ENCODE measurements at places on chromosomes 11 and 22.
A peak's percentile ranks its signal among the peaks of the same experiment; 100 is the strongest.

DNA sequence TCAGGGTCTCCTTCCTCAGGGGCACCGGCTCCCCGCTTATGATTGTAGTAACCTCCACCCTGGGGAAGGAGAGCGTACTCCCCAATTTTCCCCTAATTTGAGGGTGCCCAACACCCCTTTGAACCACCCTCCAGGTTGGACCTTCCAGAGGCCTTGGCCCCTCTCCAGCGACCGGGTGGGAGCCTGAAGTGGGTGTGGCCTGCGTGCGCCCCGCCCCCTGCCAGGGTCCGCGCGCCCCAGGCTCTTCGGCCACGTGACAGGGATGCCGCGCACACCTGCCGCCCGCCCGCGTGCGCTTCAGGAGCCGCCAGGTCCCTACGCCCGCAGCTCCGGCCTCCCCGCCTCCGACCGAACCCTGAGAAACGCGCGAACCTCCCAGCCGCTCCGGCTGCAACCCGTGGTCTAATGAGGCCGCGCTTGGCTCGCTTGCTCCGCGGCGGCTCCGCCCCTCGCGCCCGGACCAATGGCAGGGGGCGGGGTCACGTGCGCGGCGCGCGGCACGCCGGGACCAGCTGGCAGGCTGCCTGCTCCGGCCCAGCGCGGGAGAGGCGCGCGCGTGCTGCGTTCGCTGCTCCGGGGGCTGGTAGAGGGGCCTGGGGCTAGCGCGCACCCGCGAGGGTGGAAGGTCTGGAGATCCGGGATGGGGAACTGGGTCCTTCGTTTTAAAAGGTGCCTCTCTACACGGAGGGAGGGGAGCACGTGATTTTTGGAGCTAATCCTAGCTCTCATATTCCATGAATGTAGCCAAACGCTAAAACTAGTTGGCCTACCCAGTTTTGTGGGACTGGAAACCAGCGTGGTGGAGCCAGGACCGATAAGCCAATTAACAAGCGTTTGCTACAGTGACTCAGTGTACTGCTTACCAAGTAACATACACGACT lies at the start of gene FOXRED2:
TSS of gene FOXRED2 (minus strand) at position 404 of the 881 bp plus-strand sequence. CDS start 618 bp downstream, outside the sequence.
- peak; percentile 84 for DNase-seq

- DNase-seq = peak; percentile 38
Measured at GRCh38 chr11:122756417-122756816, 81.9 kb upstream of the CRTAM start.

- DNase-seq = no peak
Measured at GRCh38 chr22:35944458-35944857, 84.2 kb downstream of the RBFOX2 start.

DNA sequence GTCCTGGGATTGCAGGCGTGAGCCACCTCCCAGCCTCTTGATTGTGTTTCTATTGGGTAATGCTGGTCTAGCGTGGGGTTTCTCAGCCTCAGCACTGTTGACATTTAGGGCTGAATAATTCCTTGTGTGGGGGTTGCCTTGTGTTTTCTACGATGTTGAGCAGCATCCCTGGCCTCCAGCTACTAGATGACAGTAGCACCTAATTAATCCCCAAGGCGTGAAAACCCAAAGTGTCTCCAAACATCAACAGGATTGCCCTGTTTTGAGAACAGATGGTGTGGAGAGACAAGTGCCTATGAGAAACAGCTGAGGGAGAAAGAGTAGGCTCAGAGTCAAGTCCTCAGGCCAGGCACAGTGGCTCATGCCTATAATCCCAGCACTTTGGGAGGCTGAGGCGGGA lies 67.2 kb downstream of the SGSM1 start:
- no peak for DNase-seq

DNA sequence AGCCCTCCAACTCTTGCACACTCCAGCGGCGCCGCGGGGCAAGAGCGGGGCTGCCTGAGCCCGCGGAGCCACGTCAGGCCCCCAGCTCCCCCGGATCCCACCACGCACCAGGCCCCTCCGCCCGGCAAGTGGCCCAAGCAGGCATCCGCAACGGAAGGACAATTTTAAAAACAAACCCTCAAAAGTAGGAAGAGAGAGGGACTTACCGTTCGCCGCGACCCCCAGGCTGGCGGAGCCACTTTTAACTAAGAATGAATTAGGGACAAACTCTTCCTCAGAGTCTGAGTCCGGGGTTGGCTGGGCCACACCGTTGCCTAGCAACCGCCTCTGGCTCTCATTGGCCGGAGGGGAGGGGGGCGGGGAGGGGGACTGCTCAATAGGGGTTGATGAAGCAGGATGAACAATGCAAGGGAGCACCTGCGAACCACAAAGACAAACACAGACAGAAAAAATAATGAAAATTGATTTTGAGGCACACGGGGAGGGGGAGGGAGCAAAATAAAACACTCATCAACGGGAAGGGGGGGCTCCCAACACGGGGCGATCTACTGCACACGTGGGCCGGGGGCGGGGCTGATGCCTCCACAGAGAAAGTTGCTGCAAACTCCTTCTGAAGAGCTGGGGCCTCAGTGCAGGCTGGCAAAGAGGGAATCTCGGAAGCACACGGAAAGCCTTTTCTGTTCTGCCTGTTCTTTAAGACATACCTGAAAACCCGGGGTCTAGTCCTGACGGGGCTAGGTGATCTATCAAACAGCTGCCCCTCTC lies 387.5 kb upstream of the NARS2 start:
- no peak for DNase-seq

DNA sequence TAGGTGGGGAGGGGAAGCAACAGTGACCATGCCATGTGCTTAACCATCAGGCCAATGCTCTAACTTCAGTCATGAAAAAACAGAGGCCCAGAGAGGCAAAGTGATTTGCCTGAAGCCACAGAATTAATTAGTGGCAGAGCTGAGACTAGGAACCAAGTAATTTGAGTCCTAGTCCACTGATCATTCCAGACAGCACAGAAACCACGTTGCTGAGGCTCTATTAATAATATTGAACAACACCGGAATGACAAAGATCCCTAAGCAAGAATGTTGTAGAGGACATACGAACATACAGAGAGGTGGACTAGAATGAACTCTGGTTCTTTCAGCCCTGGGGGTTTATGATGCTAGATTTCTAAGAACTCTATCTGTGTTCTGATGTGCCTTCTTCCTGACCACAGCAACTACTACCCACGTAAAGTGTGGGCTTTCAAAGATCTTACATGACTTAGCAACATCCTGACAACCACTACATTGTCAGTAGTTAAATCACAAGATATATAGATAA lies 92.3 kb downstream of the GAB2 start:
- DNase-seq = no peak

- DNase-seq = no peak
Measured at GRCh38 chr11:71181566-71181965, 70.8 kb downstream of the SHANK2 start.

DNA sequence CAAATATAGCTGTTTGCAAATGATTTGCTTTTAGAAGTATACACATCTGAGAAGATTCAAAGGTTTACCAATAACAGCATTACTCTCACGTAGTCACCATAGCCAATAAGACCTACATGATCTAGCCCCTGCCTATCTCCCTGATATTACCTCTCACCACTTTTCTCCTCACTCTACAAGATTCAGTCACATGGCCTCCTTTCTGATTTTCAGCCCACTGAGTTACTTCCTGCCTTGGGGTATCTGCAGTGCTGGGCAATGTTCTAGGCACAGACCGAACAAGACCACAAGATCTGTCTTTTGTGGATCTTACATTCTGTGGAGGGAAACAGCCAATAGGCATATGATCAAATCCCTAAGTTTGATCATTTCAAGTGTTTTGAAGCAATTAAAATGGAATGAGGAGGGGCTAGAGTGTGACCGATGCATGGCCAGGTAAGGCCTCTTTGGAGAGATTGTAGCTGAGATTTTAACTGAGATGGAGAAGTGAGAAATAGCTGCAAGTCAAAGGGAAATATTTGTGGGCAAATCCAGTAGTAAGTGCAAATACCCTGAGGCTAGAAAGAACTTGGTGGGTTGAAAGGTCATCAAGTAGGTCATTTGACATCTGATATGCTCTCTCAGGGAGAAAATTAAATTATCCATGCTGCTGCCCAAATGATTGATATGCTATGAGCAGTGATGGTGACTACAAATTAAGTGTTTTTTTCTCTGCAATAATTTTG lies 43.1 kb downstream of the ARL14EP start:
- DNase-seq = no peak

GRCh38 chr11:45850446-45850845 lies 3.2 kb downstream of the CRY2 start:
- DNase-seq = no peak

DNA sequence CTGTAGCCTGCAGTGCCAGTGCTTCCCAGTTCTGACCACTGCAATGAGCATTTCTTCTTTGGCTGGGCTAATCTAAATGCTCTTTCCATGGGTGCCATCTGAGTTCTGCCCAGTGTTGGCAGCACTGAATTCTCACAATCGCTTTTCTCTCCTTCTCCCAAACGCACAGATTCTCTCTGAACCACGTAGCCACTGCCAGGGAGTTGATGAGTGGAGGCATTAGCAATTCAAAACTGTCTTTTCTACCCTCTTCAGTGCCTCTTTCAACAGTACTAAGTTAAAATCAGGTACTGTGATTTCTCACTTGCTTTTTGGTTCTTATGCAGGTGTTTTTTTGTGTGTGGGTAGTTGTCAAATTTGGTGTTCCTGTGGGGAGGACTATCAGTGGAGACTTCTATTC lies 745.0 kb upstream of the ANO5 start:
- DNase-seq = no peak

GRCh38 chr22:24134090-24134846 lies 47.0 kb upstream of the SUSD2 start:
- DNase-seq = peak; percentile 34

GRCh38 chr22:42270176-42270509 lies 310 bp downstream of the TCF20 start:
- DNase-seq = no peak

- no peak for DNase-seq
Measured at GRCh38 chr11:17528181-17528691, 16.0 kb downstream of the USH1C start.

- no peak for DNase-seq
Measured at GRCh38 chr11:36008584-36008983, 64.7 kb downstream of the LDLRAD3 start.

- no peak for DNase-seq
Measured at GRCh38 chr11:31676280-31676982, 134.7 kb downstream of the PAX6 start.

Data from activated T-helper 1 cell treated with Interleukin-2 at 50 U/mL for 16 hours (primary cell).